ENCODE measurements at places on chromosomes 5 and 9.

GRCh38 chr9:99262949-99263418 is 40.9 kb downstream of the SEC61B start:
- no peak for DNase-seq

DNA sequence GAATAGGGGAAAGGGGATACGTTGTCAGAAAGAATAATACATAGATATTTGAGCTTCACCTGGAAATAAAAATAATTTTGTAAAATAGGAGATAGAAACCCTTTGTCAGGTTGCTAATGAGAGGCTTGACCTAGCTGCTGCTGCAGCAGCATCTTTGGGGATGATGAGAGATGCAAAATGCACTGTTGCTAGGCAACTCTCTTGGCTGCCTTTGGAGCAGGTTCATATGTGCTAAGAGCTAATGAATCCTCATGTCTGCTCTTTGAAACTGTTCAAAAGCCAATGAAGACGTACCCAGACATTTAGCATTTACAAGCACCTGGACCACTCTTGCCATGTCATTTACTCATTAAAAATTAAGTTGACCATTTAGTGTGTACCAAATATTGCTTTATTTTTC is 121.7 kb downstream of the FOCAD start:
- DNase-seq: no peak

- no peak for DNase-seq
Observed at GRCh38 chr5:117160391-117160790, 585.8 kb upstream of the SEMA6A start.

DNA sequence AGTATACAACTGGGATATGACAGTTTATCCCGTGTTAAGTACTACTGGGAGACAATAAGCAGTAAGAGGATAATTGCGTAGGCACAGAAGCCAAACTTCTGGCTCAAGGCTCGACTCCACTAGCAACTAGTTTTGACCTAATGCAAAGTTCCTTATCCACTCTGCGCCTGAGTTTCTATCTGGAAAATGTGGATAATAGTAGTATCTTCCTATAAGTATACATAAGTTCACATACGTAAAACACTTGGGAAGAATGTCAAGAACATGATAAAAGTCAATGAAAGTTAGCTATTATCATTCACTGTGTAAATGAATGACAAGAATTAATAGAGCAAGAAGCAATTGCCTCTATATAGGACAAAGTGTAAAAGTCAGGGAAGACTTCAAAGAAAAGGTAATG is 45.7 kb downstream of the FTMT start:
- DNase-seq: no peak

DNA sequence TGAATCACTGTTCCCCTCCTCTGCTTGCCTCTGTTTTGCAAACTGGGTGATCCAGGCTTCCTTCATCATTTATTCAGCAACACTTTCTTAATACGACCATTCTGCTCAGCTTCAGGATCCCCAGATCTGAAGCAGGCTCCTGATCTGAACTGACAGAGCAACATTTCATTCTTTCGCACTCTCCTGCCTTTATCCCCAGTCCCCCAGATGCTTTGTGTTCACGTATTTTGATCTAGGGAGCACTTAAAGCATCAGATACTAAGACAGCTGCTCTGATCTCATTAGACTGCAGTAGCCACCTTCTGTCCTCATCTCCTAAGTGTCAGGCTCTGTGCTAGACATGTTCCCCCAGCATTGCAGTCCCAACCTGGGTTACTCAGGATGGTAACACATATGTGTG is 158.0 kb downstream of the TRIO start:
- no peak for DNase-seq

DNA sequence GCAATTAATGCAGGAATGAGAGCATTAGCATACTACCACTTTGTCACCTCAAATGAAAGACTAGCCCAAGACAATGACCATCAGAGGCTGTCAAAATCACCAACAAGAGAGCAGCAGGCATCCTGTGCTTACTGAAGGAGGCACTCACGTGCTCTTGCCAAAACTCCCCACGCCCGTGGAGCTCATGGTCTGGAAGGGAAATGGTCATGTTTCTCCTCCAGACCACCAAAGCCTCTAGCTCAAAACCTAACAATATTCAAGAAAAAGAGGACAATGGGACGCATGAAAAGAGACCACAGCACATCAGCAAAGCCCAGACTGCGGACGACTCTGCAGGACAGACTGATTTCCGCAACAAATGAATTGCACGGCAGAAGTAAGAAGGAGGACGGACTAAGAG is 12.8 kb downstream of the AKNA start:
- DNase-seq: no peak

Measured in kidney epithelial cell (primary cell).